Activated naive CD4-positive, alpha-beta T cell treated with anti-CD3 and anti-CD28 coated beads, Interleukin-2, amount 10 ng/mL, durations not matched to agents 7 days and 5 days (primary cell): ENCODE measurements at places on chromosomes 13 and 19.

DNA sequence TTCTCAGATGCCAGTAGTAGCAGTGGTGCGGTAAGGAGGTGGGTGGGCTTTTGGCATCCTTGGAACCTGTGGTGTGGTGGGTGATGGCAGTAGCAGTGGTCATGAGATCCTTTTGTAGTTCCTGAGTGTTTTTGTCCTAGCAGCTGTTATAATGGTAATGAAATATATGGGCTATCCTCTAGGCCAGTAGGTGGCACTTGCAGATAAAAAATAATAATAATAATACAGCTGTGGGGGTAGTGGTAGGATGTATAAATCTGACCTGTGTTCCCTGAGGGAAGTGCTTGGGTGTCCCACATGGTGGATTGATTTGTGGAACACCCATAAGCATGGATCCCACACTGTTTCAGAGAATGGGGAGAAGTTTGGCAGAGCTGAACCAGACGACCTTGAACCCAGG is 334.0 kb downstream of the SLITRK5 start:
- DNase-seq = no peak

DNA sequence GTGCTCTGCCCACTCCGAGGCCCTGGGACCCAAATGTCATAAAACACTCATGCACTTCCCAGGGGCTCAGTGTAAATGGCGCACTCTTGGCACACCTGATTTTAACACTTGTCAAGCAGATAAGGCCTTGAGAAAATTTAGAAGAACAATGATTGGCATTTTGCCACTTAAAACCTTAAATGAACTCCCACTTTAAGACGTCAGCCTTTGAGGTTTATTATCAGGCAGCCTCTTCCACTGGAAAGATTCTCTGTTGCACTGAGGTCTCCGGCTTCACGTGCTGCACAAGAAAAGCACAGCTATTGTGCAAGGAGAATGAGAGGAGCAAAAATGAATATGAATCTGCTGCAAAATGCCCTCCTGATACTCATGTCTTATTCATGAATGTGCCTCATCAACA is 38.5 kb upstream of the ATP11A start:
- no peak for DNase-seq

GRCh38 chr13:31905961-31906360 is 125.6 kb upstream of the FRY start:
- no peak for DNase-seq

GRCh38 chr13:39655041-39655568 is 357 bp upstream of the COG6 start:
- DNase-seq = no peak

GRCh38 chr13:75770164-75770563 is 134.0 kb downstream of the LMO7 start:
- no peak for DNase-seq

DNA sequence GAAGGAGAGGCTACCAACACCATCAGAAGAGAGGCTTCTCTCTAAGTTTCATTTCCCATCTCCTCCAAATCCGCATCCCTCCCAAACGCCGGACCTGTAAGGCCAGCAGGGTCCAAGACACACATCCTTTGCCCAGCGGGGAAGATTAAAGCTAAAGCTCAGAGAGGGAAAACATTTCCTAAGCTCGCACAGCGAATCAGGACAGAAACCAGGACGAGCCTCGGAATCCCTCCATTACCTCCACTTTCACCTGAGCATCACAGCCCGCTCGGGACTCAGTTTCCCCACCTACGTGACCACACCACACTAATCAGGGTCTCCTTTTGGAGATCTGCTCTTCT is 711 bp upstream of the FOSB start:
- DNase-seq = no peak

GRCh38 chr13:37001921-37002250 is 1.3 kb downstream of the EXOSC8 start:
- no peak for DNase-seq

GRCh38 chr19:30349131-30349730 is 23.0 kb upstream of the ZNF536 start:
- DNase-seq = no peak

DNA sequence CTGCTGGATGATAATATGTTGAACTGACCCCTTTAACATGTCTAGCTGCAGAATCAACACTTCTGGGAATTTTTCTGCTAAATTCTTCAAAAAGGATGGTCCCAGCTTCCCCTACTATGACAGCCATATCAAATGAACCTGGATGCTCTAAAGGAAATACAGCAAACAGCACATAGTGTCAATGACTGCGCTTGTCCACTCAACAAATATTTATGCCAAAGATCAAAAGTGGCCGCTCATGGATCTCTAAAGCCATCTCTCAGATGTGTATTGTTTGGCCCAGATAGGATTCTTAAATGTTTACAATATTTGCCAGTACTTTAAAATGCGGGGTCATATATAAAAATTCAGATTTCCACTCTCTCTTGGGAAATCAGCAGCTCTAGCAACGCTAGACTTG is 3.3 kb downstream of the TBC1D4 start:
- DNase-seq = no peak

- no peak for DNase-seq
Measured at GRCh38 chr13:59700281-59700680, 463.4 kb downstream of the DIAPH3 start.

GRCh38 chr13:59991395-59991794 is 172.3 kb downstream of the DIAPH3 start:
- DNase-seq = no peak

DNA sequence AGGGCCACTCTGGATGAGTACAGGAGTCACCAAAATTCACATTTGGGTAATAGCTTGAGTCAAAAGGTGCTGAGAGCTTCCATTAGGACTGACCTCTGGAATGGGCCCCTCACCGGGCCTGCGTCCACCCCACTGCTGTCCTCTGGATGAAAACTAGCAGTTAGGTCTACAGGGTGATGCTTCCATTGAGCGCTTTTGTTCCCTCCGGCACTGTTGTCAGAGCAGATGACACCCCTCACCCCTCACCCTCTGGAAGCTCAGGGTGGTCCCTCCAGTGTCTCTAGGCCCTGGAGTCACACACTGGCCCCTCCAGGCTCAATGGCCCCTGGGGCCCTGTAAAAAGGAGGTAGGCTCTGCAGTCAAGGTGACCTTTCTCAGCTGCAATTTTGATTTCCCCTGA is 187.8 kb upstream of the GPR12 start:
- no peak for DNase-seq

- DNase-seq = no peak
Measured at GRCh38 chr13:27257233-27257568, 5.8 kb downstream of the RPL21 start.

- DNase-seq = peak; percentile 48
Measured at GRCh38 chr19:39765091-39766076, 13.3 kb upstream of the LEUTX start.

- no peak for DNase-seq
Measured at GRCh38 chr13:30725326-30726085, 9.8 kb upstream of the ALOX5AP start.

GRCh38 chr13:84668637-84669036 is 786.4 kb upstream of the SLITRK1 start:
- no peak for DNase-seq

DNA sequence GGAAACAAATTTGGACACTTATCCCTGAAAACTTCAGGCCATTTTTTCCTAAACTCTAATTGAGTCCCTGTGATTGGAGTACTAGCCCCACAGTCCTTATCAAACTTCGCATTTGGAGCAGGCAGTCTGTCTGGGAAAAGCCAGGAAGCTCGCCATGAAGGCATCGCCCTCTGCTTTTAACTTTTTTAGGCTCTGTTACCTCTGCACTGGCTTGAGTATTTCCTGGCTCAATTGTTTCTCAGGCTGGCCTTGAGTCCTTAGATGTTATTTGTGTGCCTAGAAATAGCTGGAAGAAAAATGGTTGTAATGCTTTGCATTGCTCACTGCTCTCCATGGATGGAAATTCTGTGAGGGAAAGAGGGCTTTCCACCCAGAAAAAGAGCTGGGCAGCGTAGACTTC is 24.2 kb downstream of the ACTN4 start:
- no peak for DNase-seq

GRCh38 chr13:26474286-26474685 is 83.2 kb upstream of the WASF3 start:
- no peak for DNase-seq

GRCh38 chr13:51828730-51829567 is 16.0 kb downstream of the TMEM272 start:
- DNase-seq = no peak

DNA sequence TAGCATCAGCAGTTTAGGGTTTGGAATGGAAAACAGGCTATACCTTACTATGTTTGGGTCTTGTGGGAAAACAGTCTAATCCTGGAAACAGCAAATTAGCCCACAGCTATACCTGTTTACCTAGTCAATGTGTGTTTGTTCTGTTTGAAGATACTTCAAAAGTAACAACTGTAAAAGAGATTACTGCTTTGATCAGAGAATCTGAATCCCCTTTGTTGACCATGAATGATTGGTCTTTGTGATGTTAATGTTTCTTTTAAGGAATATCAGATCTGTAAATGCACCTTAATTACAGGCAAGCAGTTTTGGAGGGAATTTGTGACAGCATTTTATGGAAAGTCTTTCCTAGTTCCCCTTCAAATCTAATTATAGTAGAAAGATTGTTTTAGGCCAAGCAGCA is 20.7 kb upstream of the KLF5 start:
- DNase-seq = no peak

DNA sequence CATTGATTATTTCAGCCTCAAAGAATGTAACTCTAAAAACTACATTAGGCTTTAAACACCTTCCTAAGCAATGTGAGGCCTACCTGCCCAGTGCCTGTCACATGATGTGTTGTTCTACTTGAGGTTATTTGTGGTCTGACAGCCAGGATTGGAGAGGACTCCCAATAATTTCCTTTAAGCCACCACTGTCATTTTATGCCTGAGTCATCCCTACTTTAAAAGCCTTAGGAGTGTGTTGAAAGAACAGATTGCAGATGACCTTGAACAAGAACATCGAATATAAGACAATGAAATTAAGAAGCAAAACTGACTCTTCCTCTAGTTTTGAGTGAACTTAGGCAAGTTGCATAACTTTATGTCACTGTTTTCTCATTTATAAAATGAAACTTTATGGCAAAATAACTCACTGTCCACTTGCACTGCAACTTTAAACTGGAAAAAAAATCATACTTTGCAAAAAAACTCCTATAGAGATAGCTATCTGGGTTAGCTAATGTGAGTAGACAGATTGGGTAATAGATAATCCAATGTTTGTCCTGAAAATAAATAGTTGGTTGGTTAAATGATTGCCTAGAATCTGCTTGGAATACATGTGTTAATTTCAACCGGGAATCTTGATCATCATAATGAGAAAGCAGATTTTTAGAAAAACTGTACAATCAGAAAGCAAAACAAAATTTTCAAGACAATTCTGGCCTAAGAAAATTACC is 361.2 kb downstream of the SUCLA2 start:
- DNase-seq = no peak

- DNase-seq = peak; percentile 51
Measured at GRCh38 chr19:1037621-1038064, 2.3 kb upstream of the ABCA7 start.

GRCh38 chr13:25886438-25887214 is 165.2 kb downstream of the SHISA2 start:
- no peak for DNase-seq

- no peak for DNase-seq
Measured at GRCh38 chr19:21092109-21092508, 10.1 kb downstream of the ZNF714 start.

GRCh38 chr13:98429977-98430736 is 146.8 kb downstream of the STK24 start:
- no peak for DNase-seq

- DNase-seq = no peak
Measured at GRCh38 chr13:104477261-104477660, 1411.0 kb upstream of the SLC10A2 start.

DNA sequence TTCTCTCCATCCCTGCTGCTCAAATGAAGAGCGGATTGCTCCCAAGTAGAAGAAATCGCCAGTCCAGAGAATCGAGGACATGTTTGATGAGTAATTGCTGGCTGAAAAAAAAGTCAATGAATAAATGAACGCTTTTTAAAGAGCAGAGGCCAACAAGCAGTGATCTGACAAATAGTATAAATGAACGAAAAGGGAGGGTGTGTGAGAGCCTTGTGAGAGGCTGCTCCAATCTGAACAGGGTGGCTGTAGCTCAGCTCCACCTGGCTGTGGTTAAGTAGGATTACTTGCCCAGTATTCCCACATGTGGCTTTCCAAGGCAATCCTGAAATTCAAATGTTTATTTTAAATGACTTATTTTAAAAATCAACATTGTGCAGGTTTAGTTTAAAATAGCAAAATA is 117.1 kb downstream of the TSHZ3 start:
- DNase-seq = no peak

DNA sequence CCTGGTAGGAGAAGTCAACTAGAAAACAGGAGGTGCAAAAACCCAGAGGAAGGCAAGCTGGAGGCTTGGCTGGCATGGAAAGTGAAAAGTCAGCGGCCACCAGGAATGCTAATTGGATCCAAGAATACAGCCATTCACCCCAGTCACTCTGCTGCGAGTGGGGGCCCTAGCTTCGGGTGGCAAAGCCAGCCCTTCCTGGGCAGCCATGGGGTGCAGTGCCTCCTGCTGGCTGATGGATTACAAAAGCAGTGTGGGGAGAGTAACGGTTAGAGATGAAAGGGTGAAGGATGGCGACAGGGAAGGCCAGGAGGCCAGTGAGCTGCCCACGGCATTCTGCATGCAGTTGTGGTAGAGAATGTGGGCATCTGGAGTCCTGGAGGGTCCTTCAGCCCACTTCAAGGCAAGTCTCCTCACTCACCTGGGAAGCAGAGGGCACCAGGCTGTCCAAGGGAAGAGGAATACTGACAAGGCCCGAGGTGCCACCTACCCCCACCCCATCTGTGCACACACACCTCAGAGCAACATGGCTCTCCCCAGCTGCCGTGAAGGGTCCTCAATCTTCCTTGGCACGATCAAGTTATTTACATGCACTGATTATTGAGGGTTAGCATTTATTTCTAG is 20.3 kb upstream of the EPHX3 start:
- DNase-seq = no peak

DNA sequence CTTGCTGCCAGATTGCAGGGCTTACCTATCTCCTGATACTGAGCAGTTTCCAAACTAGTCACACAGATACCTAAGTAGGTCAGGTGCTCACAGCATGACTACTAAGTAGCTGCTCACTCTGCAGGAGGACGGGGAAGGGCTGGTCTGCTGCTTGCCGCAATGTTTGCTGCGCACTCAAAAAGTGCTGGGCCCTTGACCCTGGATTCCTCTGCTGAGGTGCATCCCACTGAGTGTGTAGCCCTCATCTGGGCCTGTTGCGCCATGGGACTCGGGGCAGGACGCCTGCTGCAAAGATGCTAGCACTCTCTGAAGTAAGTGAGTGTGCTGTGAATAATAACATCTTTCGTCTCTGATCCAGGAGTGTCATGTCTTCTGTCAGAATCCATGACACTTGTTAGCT is 59.2 kb upstream of the MEDAG start:
- no peak for DNase-seq

DNA sequence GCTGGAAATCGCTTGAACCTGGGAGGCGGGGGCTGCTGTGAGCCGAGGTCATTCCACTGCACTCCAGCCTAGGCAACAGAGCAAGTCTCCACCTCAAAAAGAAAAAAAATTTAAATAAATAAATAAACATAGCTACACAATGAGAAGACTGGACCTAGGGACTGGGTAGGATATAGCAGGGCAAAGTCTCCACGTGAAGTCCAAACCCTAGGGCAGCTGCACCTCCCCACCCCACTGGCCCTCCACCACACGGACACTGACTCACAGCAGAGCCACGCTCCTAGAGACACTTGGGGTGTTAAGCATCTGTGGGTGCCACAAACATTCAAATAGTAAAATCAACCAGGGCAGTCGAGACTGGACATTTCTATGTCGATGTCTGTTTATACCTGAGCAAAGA is 7.1 kb downstream of the LATS2 start:
- DNase-seq = no peak

GRCh38 chr19:8811315-8812172 is 20.6 kb downstream of the ZNF558 start:
- no peak for DNase-seq

- no peak for DNase-seq
Measured at GRCh38 chr19:43315851-43316250, 37.6 kb upstream of the CD177 start.
